Osteocyte (in vitro differentiated cells): ENCODE measurements at places on chromosomes 13 and 19.

DNA sequence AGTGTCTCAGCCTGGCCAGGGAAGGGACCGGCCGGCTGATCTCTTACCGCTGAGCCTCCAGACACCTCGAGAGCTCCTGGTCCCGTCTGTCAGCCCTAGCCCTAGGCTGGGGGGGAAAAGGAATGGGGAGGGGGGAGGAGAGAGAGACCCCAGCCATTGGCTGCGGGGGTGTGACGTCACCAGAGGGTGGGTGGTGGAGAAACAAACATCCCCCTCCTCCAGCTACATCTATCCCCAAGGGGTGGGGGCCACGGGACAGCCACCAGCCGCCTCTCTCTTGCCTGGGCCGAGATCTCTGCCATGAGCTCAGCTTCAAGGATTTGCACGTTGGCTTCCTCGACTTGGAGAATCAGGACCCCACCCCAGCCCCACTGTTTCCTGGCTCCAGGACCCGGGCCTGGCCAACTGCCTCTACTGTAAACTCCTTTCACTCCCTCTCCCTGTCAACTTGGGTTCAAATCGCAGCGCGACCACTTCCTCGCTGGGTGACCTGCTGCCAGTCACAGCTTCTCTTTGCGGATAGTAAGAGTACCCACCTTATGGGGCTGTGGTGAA lies at the start of gene PRX:
Gene PRX (minus strand): TSS at position 88 of the 555 bp plus-strand sequence. CDS start 5,446 bp downstream, outside the sequence.
- no peak for DNase-seq

DNA sequence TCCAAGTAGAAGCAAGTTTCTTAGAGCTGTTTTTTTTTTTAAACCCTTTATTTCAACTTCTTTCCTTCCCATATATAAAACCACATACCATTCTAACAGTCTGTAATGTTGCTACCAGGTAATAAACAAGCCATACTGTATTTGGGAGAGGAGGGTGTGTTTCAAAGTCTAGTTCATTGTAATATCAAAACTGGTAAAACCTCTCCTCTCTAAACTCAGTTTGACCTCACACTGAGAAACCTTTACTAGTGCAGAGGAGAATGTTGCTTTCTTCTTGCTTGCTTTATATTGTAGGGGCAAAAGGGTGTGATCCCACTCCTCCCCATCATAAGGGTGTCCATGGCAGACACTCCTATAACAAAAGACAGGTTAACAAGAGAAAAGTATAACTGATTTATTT lies 155.1 kb downstream of the GGACT start:
- no peak for DNase-seq

DNA sequence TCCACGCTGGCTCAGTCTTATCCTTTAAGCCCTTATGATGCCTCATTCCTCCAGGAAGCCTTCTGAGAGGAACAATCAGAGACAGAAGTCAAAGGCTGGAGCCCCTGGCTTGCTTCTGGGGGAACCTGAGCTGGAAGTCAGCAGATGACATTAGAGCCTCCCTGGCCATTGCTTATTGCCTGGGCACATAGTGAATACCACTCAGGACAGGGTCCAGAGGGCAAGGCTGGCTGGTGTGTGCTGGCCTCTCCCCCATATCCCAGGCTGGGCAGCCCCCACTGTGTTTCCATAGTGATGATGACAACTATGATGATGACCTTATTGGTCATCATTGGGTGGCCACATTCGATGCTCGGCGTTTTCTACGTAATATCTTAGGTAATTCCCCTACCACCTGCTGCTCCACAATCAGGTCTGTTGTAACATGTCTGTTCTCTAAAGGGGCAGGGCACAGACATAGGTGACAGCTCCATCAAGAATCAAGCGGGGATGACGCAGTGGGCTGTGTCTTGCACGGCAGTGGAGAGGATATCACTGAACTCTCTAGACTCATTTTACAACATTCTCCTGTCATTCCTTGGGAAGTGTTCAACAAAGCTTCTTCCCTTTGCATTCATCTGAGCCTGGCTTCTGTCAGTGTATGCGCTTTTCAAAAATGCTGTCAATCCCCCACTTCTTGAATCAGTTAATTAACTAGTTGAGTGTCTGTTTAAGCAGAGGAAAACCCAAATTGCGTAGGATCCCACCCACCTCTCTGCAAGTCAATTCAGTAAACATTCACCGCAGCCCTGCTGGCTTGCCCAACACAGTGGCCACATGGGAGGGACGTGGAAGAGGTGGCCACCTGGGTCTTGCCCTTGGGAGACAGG lies 89.4 kb upstream of the TSHZ3 start:
- peak; percentile 75 for DNase-seq

DNA sequence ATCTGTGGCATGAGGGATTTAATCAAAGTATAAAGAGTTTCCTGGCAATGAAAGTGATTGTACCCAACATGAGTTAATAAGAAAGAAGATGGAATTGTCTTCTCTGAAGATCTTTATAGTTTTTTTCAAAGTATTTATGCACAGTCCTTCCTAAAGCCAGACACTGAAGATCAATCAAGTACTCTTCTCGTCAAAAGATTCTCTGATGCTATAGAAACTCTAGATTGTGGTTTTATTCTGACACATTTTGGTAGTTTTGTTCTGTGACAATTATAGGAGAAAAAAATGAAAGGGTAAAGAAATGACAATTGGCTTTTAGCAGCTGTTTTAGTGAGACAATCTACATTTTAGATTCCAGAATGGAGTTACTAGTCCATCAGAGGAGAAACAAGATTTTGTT lies 10.4 kb upstream of the ENOX1 start:
- DNase-seq, result no peak

- no peak for DNase-seq
Observed at GRCh38 chr13:73231471-73231870, 172.7 kb downstream of the KLF5 start.

DNA sequence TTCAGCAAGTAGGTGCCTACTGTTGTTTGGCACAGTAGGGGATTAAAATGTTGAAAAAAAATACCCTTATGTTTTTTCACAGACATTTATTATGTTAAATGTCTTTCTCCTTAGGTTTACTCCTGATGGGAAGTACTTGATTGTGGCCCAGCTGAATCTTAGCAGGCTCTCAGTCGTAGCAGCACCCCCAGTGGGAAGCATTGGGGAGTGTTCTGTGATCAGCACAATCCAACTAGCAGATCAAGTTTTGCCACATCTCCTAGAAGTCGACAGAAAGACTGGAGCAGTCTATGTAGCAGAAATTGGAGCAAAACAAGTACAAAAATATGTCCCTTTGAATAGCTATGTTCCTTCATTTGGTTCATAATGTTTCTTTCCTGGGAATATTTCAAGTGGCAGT lies 9.3 kb downstream of the NHLRC3 start:
- DNase-seq, result no peak

GRCh38 chr19:38386971-38387549 lies 774 bp downstream of the GGN start:
- no peak for DNase-seq

DNA sequence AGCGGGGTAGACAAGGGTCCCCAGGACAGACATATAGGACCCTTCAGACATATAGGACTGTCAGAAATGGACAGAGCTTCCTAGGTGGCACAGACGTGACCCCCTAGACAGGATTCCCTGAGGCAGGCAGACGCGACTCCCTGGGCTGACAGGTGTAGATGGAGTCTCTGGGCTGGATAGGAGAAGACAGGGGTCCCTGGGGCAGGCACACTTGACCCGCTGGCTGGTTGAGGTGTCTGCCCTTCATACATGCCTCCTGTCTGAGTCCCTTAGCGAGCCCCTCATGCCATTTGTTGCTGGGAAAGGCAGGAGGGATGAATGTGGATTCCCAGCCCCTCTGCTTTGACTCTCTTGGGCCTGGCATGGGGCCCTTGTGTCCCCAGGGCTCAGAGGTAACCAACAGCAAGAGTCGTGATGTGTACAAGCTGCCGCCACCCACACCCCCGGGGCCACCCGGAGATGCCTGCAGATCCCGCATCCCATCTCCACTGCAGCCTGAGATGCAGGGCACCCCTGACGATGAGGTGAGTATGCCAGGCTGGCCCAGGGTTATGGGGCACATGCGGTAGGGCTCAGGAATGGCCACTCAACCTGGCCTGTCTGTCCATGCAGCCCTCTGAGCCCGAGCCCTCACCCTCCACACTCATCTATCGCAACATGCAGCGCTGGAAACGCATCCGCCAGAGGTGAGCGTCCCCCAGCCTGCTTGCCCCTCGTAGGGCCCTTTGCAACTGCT lies 3.0 kb downstream of the HSPB6 start:
- DNase-seq, result no peak

DNA sequence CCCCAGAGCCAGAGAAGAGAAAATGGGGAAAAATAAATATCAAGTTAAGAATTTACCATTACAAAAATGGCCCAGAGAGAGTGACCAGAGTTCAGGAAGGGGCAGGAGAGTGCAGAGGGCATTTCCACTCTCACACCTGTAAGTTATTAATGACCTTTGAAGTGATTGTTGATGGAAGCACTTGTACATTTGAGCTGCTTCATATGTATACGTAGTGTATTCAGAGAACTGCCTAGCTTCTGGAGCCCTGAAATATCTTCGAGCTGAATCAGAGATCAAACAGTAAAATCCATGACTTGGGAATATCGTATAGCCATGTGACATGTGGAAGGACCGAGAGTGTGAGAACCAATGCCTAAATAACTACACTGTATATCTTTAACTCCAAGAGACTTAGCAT lies 49.2 kb upstream of the PCCA start:
- no peak for DNase-seq

DNA sequence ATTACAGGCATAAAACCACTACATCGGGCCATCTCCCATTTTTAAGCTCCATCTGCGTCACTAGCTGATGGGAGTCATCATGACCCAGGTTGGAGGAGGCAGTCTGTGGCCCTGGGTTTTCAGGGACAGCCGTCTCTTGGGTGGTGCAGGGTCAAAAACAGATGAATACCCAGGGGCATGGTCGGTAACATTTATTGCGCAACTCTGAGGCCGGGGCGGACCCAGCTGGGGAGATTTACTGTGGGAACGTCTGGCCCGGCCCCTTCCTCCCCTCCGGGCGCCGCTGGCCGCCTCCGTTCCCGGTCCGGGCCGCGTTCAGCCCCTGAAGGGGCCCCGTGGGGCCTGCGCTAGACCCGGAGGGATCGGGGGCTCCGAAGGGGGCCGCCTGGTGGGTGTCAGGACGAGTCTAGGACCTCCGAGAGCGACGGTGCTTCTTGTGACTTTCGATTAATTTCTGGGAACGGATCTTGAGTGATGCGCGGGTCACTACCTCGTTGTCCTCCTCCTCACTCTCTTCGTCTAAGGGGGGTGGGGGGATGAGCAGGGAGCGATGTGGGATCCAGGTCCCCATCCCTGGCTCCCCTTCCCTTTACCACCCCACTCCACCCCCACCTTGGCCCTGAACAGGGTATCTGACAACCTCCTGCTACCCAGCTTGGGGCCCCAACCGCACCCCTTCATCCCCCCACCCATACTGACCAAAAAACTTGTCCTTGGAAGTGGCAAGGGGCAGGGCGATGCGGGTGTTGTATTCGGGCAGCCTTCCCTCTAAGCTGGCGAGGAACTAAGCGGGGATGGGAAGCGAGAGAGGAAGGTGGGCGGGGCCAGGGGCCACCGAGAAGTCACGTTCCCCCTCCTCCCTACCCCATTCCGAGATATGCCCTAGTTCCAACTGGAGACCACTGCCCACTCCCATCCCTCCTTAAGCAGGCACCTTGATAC lies 1.6 kb upstream of the RGL3 start:
- DNase-seq, result no peak

GRCh38 chr13:102761071-102761470 lies 12.5 kb downstream of the TEX30 start:
- no peak for DNase-seq

GRCh38 chr19:15218501-15218900 lies 13.7 kb downstream of the EPHX3 start:
- DNase-seq, result no peak

GRCh38 chr13:30720172-30720869 lies 15.0 kb upstream of the ALOX5AP start:
- no peak for DNase-seq

- no peak for DNase-seq
Observed at GRCh38 chr19:8518536-8518935, 4.6 kb upstream of the ZNF414 start.

DNA sequence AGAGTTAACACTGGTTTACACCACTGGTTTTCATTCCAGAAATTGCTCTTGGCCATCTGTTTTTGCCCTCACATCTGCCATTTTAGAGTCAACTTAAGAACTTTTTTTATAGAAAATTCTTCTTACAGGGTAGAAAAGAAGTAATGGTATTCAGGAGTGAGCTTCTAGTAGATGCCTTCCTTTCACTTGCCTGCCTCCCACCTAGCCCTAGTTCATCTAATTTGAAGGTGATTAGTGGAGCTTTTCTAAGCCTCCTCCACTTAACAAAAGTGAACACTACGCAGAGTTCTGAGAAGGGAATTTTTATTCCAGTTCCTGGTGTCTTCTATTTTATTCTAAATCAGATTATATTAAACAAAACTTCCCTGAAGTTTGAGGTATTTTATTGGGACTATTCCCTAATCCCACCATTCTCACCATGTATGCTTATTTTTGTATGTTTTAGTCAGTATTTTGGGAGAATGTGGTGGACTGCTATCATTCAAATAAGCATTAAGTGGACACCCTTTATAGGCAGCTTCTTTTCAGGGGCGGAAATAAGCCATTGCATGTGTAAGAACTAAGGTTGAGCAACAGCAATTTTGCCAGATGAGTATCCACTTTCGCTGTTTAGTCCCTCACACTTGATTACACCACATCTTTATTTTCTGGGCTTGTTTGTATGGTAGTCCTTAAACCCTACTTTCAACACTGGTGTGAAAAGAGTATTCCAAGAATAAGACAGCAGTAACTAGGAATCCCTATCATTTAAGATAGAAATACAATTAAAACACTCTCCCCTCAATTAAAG lies 156.9 kb downstream of the ENOX1 start:
- no peak for DNase-seq

DNA sequence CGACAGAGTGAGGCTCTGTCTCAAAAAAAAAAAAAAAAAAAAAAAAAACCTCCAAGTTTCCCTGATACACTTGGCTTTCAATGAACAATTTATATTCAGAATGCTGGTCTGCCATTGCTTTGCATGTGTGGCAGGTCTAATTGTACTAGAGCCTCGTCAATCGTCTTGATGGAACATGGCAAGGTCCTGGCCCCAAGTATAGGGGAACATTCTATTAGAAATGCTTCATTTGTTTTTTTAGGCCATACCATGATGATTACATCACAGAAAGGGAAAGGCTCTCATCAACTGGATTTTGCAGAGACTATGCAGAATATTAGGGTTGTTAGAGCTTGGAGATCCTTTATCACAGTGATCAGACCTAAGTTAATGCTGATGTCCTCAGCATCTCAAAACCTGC lies 28.0 kb downstream of the SPRY2 start:
- DNase-seq, result no peak

DNA sequence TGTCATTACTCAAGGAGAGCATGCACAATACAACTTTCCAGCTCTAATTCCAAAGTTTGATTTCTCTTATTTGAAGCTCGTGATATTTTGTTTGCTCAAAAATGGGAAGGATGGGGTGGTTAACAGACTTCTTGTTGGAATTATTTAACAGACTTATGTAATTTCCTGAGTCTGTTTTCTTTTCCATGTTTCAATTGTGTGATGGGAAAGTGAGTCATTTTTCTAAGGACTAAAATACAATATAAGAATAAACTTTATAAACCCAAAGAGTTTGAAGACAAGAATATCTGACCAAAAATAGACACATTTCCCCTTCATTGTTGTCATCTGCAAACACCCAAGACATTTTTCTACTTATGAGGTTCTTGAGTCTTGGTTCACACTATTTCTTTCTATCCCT lies 211.8 kb upstream of the SLITRK5 start:
- DNase-seq, result no peak
